ENCODE measurements at places on chromosomes 4 and X.

DNA sequence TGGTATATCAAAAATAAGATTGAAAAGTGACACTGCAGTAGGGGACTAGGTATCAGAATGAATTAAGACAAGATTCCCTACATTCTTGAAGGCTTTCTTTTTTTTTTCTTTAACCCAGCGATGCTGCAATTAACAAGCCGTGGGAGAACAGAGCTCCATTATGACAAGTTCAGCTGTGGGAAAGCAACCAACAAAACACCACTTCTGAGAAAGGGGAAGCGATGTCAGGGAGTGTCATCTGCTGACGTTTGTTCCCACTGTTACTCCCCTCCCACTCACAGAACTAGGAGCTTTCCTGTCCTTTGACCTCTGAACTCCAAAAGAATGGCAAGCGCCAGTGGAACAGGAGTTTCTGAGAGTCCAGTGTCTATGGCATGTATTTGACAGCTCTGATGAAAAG lies 90.2 kb upstream of the SLITRK2 start:
- no peak for DNase-seq

- no peak for DNase-seq
Observed at GRCh38 chr4:8671712-8672290, 79.2 kb downstream of the CPZ start.

DNA sequence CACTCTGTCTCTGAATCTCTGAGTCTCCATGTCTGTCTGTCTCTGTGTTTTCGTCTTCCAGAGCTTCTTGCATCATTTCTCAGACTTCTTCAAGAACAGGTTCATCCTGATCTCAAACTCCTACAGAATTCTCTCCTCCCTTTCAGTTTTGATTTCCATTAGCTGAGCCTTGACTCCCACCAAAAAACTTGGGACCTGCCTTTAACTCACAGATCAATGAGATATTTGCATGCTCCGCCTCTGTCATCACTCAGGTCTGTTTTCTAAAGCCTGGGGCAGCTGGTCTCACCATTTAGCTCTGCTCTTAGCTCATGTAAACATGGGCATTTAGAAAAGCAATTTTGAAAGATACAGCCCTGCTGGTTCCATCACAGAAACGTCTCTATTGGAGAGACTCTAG lies 8.6 kb downstream of the DAPP1 start:
- no peak for DNase-seq

DNA sequence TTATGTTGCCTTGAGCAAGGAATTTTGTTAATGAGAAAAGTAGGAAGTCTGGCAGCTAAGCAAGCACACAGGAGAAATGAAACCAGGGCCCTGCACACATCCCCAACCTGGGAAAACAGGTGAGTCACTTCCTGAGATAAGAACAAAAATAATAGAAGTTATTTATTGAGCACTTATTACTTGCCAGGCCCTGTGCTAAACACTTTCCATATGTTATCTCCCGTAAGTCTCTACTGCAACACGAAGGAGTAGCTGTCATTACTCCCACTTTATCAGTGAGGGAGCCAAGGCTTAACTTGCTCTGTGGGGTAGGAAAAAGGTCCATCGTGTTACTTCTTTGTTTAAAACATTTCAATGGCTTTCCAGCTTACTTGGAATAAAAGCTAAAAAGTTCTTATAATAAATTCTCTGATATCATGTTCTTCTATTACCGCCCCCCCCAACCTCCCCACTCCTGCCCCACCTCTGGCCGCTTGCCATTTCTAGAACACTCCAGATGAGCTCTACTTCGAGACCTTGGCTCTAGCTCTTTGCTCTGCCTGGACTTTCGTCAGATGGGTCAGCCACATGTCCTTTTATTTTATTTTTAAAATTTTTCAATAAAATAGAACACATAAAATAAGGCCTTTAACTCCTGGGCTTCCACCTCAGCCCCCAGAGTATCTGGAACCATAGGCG lies 36.3 kb upstream of the PLAC8 start:
- DNase-seq = no peak

- no peak for DNase-seq
Observed at GRCh38 chrX:39556056-39556455, 541.7 kb downstream of the BCOR start.

DNA sequence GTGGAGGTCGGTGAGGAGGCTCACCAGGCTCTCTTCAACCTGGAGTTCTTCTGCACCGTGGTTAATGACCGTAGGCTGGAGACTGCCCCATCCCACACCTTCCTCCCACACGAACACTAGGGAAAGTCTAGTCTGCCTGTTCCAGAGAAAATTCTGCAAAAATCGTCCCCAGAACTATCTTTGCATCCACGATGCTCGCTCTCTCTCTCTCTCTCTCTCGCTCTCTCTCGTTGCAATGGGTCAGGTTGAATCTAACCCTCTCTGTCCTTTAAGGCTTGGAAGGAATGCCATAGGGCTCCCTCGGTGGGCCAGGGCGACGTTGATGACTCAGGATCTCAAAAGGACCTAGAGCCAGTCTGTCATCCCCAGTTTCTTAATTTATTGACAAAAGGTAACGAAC lies 111.4 kb downstream of the DCTD start:
- no peak for DNase-seq

Data from hematopoietic multipotent progenitor cell (in vitro differentiated cells).